Progenitor cell of endocrine pancreas (in vitro differentiated cells): ENCODE measurements at places on chromosomes 2 and 18.

DNA sequence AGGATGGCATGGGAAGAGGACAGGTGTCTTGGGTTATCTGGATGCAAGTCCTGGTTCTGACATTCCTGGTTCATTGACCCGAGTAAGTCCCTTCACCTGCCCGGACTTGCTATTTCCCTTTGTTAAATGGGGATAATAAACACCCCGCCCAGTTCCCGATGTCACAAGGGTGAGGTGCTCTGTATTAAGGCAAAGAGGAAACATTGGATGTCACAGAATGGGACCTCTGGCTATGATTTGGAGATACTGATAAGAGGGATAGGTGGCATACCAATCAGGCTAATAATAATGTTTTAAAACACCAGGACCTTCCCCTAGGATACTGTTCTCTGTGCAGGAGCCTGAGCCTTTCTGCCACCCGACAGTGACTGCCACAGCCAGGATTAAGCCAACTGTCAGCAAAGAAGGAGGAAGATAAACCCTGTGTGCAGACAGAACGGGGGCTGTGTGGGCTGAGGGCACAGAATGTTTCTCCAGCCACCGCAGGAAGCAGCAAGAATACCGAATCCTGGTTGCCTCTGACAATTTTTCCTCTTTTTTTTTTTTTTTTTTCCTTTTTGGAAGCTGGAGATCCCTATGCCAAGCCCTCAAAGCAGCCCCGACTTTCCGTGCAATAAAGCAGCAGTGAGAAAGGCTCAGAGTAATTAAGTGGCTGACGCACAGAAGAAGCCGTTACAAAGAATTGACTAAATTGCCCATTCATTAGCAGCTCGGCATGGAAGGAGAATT is 336.6 kb downstream of the SMAD2 start:
- DNase-seq = no peak

GRCh38 chr2:45979065-45979464 is 318.1 kb upstream of the EPAS1 start:
- DNase-seq = no peak

DNA sequence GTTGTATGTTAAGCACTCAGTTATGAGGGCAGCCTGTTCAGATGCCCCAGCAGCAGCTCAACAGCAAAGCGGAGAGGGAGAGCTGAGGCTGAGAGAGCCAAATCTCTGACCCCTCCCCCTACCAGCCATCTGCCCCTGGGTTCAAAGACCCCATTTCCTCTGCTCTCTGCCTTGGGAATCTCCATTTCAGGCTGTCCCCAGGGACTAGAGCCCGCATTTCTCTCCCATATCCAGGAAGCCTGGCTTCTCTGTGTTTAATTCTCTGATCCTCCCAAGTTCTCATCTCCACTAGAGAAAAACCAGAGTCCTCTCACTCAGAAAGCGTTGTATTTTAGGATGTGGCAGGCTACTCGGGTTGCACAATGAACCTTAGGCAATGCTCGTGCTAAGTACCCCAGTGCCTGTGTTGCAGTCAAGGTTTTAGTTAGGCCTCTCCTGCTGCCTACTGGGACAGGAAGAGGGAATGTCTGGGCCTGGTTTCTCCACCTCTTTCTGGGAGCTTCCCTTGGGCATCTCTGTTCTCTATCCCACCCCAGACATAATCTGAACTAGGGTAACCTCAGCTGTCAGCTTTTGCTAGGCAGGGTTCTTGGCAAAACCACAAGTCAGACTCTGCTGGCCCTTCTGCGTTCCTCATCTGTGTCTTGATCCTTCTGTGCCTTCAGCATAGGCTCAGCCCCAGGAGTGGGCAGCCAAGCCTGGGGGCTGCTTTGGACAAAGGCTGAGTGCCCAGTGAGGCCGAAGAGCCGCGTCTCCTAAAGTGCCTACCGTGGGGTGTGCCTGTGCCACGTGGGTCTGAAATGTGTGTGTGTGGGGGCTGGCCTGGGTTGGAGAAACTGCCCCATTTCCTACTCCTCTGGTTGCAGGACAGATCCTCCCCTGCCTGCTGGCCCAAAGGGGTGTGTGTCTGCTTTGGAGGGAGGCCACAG is 96.8 kb downstream of the STPG4 start:
- no peak for DNase-seq

- DNase-seq = no peak
Measured at GRCh38 chr2:74876081-74876886, 42.4 kb downstream of the HK2 start.

GRCh38 chr18:21741562-21742314 is 1.1 kb downstream of the MIB1 start:
- peak; percentile 31 for DNase-seq

DNA sequence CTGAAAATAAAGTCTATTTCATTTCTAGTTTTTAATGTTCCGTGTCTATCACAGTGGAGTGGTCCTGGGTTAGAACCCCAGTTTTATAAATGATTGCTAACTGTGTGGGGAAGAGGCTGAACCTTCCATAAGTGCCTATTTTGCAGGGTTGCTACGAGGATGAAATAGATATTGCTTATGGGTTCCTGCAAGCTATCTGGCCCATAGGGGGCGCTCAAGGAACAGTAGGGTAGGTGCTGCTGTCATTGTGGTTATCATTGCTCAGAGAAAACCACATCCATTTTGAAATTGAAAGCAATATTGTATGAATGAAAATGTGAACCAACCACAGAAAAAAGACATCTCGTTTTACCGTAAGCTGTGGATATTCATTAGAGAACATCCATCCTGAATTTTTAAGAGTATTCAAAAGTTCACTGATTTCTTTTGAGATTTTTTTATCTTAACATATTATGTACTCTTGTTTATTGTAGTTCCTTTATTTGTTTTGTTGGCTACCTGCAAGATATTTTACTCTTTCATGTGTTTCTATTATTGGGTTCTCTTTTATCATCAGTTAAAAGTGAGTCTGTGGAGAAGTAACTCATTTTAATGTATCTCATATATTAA is 261.6 kb downstream of the NAPG start:
- peak; percentile 42 for DNase-seq

DNA sequence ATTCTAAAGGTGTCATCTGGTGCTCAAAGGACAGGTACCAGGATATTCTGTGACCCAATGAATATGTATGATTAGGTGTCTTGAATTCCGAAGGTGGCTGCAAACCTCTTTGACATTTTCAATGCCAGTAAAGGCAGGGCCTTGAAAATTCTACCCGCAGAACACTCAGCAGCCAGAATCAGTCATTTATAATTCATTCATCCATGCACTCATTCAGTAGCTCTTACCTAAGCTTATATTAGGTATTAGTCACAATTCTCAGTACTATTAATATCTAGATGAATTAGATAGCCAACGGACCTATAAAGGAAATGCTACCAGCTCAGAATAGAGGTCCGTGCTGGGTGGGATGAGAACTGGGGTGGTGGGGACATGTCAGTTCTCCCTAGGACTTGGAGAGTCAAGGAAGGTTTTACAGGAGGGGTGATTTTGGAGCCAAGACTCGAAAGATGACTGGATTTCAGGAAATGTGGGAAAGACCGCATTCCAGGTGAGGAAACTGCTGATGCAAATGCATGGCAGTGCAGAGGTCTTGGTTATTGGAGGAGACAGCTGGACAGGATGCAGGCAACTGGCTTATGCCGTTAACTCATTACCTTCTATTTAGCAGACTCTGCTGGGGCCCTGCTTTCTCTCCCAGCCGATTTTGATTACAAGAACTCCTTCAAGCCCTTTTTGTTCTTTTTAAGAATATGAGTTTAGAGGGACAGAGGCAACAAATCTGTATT is 7.2 kb downstream of the TRIB2 start:
- DNase-seq = no peak

- no peak for DNase-seq
Measured at GRCh38 chr18:23142251-23142929, 7.1 kb downstream of the CABLES1 start.

- DNase-seq = no peak
Measured at GRCh38 chr2:69376403-69376802, 10.6 kb downstream of the GFPT1 start.

DNA sequence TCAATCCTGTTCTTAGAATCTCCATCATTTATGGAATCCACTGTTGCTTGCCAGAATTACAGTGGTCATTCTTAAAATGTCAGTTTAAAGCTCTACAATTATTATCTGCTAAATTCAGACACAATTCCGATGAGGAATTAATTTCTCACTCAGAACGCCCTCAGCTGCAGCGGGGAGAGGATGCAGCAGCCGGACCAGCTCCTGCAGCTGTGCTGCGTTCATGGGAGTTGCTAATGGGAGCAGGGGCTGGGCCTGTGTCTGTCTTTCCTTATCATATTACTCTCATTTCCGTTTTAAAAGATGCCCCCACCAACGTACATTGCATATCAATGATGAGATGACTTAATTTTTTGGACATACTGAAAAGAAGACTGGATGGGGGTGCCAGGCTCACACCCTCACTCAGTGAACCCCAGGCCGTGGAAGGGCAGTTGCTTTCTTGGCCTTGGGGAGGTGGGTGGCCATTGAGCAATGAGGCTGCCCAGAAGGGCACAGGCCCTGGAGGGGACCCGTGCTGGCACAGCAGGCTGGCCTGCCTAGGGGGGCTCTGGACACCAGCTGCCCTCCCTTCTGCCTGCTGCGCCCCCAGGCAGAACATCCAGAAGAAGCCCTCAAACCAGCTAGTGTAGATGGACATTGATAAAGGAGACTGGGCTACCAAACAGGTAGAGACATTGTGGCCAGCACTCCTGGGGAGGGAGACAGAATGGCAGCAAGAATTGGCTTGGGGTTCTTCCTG is 503.6 kb upstream of the MYT1L start:
- no peak for DNase-seq

- DNase-seq = no peak
Measured at GRCh38 chr18:74429096-74429495, 28.0 kb downstream of the DIPK1C start.

DNA sequence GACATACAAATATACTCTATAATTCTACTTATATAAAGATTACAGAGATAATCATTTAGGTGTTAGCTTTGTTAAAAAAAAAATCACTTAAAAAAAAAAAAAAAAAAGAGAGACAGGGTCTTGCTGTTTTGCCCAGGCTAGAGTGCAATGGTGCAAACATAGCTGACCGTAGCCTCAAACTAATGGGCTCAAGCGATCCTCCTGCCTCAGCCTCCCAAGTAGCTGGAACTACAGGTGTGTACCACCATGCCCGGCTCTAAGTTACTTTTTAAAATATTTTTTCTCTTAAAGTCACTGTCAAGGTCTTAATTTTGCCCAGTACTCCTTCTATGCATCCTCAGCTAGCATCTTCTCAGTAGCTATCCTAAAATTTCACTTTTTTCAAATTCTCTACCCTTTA is 77.2 kb upstream of the SLC25A52 start:
- DNase-seq = no peak

GRCh38 chr2:212727751-212728150 is 189.1 kb upstream of the ERBB4 start:
- no peak for DNase-seq

DNA sequence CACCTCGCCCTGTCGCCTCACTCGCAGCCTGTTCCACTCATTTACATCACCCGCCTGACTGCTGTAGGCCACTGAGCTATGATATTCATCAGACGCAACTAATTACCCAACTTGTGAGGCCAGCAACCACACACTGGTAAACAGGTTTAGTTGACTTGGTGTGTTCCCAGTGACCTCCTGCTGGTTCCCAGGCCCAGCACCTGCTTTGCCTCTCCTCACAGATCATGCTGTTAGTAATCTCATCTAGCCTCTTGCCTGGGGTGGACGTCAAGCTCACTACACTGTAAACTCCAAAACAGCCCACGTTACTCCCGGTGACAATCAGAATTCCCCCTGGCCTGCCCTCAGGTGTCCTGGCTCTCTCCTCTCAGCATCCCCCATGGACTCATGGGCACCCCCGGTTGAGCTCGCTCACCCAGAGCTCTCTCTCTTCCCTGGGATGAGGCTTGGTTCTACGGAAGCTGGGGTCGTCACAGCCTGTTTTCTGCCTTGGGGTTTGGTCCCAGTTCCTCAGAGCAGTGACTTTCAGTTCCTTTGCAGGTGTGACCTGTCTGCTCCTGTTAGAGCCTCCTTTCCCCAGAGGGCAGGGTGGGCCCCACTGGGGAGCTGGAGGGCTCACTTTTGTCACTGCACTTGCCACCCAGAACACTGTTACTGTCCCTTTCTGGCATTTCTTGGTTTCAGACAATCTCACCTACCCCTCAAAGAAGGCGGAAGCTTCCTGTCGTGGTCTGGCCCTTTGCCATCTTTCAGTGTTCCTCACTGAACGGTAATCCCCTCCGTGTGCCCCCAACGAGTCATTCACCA is 40.3 kb downstream of the INPP5D start:
- DNase-seq = no peak

DNA sequence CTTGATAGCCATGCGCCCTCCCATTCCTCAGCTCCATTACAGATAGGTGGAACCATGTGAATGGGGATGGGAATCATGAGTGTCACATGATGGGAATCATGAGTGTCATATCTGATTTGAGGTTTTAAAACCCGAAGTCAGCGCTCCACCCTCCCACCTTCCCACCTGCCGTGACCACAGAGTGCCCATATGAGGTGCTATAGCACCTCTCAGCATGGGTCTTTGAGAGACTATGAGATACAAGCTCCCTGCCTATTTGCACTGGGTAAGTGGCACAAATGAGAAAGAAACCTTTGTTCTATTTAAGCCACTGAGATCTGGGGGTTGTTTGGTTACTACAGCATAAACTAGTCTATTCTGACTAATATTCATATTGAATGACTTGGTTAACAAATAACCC is 78.5 kb upstream of the PTPRM start:
- DNase-seq = no peak

- no peak for DNase-seq
Measured at GRCh38 chr2:13010283-13010682, 293.5 kb downstream of the TRIB2 start.

GRCh38 chr2:48444404-48444803 is 85.5 kb upstream of the STON1 start:
- DNase-seq = no peak

DNA sequence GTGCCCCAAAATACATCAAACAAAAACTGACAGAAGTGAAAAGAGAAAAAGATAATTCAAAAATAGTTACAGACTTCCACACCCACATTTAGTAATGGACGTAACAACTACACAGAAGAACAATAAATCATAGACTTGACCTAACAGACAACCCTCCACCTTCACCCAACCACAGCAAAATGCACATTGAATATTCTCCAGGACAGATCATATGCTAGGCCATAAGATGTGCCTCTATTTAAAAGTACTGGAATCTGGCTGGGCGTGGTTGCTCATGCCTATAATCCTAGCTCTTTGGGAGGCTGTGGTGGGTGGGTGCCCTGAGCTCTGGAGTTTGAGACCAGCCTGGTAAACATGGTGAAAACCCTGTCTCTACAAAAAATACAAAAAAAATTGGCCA is 20.0 kb downstream of the SLC66A2 start:
- DNase-seq = no peak

- DNase-seq = no peak
Measured at GRCh38 chr2:204909791-204910190, 364.5 kb downstream of the PARD3B start.

GRCh38 chr2:57549642-57550102 is 496.9 kb upstream of the VRK2 start:
- no peak for DNase-seq

DNA sequence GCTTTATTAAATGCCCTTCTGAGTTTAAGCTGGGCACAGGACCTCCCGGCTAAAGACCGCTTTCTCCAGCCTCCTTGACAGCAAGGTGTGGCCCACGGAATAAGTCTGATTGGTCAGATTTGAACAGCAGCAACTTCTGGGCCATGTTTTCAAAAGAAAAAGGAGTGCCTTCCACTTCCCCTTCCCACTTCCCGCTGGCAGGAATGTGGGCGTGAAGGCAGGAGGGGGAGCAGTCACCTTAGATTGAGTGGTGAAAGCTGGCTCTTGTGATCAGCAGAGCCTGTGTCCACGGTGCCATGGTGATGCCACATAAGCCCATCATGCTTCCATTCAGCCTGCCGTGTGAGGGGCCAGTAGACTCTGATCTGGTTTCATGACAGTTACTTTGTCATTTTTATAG is 136.6 kb upstream of the GLI2 start:
- DNase-seq = no peak

GRCh38 chr2:64859312-64860212 is 129.6 kb upstream of the SLC1A4 start:
- DNase-seq = peak; percentile 34
